ENCODE measurements at places on chromosomes 7 and 10. TPM values are rescaled to one million over a fixed set of nuclear protein-coding genes. Genes with fewer than 3 reads are reported as not detected.

DNA sequence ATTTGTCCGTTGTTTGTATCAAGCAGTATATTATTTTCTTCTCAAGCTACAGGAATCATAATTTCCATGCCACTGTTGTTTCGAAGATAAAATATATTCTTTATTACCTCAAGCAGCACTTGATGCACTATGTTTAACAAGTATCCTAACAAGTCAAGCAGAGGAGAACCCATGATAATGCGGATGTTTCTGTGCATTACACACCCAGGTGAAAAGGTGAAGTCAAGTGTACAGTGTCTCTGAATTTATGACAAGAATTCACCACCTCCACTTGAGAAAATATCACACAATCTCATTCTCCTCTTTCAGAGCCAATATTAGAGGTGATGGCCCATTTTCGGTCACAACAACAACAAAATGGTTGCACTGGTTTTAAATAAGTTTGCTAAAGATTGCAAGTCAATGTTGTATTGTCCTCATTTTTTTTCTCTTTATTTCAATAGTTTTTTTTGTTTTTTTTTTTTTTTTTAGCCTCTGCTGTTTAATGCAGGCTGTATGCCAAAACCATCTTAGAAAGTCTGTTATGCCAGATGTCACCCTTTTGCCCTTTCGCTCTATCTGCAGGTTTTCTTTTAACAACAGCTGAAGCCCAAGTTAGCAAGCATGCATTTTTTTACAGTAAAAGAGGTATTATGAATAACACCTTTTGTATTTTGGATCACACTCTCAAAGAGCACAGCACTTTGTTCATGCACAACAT is 568.7 kb upstream of the LRRN3 start:
- H3K36me3 ChIP-seq, result no peaks in the 10 kb centered on the region
- H3K4me1 ChIP-seq, result no peaks in the 10 kb centered on the region
- H3K4me3 ChIP-seq, result no peak overlapping the region
- H3K27me3 ChIP-seq, result no peaks in the 10 kb centered on the region
- DNase-seq, result no peak

GRCh38 chr10:26361971-26362370 is 76.2 kb upstream of the APBB1IP start:
- no peak overlapping the region for H3K27ac ChIP-seq
- H3K4me3 ChIP-seq, result no peak overlapping the region
- H3K27me3 ChIP-seq, result no peaks in the 10 kb centered on the region
- no peaks in the 10 kb centered on the region for H3K36me3 ChIP-seq
- H3K4me1 ChIP-seq, result no peaks in the 10 kb centered on the region

Gene CAMK2B
- 60.2 TPM for total RNA-seq

Gene OPN4
- not detected for total RNA-seq

All from spinal cord (tissue), 10 donors.